ENCODE measurements at places on chromosomes 11 and 22.

GRCh38 chr11:105226091-105226490 is 86.5 kb upstream of the CARD18 start:
- no peak for DNase-seq

DNA sequence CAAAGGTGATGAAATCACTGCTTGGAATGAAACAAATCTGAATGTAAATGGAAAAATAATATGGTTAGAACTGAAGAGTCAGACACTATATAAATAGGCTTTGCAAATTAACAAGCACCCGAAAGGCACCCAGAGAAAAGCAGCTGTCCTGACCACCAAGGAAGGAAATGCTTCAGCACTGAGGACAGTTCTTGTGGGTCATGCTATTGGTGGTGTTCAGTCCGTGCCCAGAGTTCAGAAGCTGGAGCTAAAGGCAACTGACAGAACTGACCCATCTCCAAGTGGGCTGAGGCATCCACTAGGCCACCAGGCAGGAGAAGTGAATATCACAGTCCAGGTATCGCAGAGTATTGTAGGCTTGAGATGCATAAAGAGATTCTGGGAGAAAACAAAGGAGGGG is 208.9 kb downstream of the OPCML start:
- DNase-seq = no peak

DNA sequence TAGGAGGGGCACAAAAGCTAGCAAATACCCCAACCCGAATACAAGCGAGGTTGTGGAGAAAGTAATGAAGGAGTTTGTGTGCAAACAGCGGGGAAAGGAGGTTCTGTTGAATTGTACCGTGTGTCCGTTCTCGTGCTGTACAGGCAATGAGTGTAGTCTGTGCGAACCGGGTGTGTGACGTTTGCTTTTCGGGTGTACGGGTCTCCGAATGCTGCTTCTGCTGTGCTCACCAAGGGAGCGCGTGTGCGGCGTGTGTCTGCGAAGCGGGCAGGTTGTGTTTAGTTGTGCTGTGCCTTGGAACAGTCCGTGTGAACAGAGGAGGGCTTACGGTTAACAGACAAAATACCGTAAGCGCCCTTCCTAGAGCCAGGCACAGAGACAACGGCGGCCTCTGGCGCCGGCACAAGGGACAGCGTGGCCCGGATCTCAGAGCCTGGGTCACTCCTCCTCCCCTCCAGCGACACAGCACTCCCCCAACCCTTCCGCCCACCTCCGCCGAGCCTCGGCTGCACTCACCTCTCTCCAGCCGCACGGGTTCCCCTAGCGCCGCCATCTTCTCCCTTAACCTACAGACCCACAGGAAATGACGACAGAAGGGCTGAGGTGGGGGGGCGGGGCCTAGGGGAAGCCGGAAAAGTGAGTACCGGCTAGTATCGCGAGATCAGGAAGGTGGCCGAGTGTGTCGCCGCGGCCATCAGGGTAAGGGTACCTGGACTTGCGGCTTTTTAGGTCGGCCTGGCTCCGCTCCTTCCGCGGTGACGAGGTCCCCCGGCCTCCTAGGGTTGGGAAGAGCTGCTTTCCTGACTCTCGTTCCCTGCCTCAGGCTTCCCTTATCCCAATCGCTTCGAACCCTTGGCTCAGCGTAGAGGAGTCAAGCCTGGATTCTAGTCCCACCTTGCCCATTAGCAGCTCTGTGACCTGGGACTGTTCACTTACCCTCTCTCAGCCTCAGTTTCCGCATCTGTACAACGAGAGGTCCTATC is at the start of gene LIN7C:
LIN7C (minus strand) TSS at position 570 of the 983 bp plus-strand sequence; CDS start at position 553, 17 bp downstream.
- DNase-seq = peak; percentile 97

GRCh38 chr11:67248653-67249052 is 17.6 kb upstream of the GRK2 start:
- DNase-seq = no peak

DNA sequence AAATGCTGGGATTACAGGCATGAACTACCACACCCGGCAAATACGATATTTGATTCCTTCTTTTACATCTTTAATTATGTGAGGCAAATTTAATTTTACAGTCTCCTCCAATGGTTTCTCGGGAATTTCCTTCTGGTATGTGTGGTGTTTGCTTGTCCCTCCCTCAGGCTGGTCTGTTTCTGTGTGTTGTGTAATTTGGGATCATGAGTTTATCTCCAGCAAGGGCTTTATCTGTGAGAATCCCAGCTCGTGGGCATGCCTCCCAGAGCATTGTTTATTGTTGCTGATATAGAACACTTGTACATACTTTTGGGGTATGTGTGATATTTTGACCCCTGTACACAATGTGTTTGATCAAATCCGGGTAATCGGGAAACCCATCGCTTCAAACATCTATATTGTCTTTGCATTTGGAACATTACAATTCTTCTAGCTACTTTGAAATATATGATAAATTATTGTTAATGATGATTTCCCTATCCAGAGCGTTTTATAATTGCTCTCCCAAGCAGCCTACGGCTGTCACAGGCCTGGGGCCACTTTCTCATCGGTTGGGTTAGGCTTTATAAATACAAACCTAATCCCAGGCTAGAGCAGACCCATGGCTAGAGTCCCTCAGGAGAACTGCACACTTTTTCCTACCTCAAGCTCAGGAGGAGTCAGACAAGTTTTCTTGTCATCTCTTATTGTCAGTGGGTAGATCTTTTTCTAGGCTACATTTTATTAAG is 15.0 kb upstream of the PRR5 start:
- no peak for DNase-seq

- DNase-seq = no peak
Observed at GRCh38 chr11:69644962-69645675, 4.2 kb downstream of the CCND1 start.

GRCh38 chr11:69075421-69076128 is 26.8 kb downstream of the TPCN2 start:
- DNase-seq = no peak

DNA sequence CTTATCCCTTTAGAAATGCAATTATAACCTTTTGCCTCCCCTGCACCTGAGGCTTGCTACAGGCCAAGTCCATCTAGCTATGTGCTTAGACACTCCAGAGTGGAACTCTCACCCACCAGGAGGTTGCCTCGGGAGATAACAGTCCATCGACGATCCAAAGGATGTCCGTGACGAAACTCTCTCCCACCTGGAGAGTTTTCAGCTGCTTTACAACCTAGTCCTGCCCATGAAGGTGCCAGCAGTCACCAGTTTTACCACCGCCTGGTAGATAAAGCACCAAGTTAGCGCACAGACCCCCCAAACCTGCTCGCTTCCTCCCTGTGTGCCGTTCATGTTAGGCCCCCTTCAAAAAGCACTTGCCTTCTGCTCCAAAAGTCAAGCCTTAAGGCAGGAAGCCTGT is 53.1 kb upstream of the SHISAL1 start:
- DNase-seq = no peak

- DNase-seq = no peak
Observed at GRCh38 chr22:43267332-43267980, 75.7 kb downstream of the SCUBE1 start.

- no peak for DNase-seq
Observed at GRCh38 chr11:14642873-14643696, 519 bp upstream of the PDE3B start.

DNA sequence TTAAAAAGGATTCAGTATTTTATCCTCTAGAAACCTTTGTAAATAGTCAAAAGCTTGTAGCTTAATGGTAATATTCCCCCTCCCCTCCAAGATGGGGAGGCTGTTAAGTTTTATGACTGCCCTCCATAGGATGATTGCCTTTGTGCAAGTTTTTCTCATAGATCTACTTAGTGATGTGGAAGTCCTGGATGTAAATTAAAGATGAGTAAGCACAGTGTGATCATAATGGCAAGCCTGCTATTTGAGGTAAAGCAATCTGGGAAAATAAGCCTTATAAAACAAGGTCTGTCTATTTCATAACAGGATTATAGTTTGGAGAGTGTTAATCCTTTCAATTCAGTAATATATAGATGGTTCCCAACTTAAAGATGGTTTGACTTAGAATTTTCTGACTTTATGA is 216.3 kb downstream of the DDX10 start:
- DNase-seq = no peak

- DNase-seq = no peak
Observed at GRCh38 chr11:105367129-105367528, 227.6 kb upstream of the CARD18 start.

DNA sequence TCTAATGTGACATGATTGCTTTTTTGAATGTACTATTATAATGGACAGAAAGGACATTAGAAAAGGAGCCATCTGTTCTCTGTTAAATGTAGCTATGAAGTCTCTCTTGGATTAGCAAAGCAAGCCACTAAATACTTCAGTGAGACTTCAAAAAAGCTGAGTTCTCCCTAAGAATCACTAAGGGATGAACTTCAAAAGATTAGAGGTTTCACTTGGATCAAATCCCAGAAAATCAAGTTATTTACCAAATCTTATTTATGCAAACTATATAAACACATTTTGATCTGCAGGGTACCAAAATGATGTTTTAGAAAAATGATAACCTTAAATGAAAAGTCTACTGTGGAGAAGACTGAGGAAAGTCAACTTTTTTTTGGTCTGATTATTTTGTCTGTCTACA is 82.1 kb upstream of the MTMR2 start:
- no peak for DNase-seq

GRCh38 chr22:27335102-27335660 is 466.4 kb downstream of the MN1 start:
- no peak for DNase-seq

GRCh38 chr22:37187891-37188761 is at the start of gene C1QTNF6:
Gene C1QTNF6, minus strand, starts transcription at chr22:37188247. Its CDS starts 34 bp downstream, at chr22:37188213.
- peak; percentile 26 for DNase-seq

DNA sequence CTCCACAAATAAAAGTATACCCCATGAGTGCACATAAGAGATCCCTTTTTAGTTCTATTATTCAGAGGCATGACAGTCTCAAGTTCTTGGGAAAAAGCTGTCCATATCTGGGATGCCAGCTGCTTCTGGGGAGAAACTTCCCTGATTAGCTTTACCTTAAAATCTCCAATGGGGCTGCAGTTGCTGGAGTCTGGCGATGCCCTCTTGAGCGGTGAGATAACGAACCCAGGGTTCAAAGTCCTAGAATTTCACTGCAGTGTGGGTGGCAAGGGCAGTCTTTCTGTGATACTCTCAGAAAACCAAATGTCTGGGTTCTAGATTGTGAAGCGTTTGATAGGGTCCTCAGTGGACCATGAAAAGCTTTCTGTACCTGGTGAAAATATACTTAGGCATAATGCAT is 7.4 kb upstream of the PRR33 start:
- no peak for DNase-seq

DNA sequence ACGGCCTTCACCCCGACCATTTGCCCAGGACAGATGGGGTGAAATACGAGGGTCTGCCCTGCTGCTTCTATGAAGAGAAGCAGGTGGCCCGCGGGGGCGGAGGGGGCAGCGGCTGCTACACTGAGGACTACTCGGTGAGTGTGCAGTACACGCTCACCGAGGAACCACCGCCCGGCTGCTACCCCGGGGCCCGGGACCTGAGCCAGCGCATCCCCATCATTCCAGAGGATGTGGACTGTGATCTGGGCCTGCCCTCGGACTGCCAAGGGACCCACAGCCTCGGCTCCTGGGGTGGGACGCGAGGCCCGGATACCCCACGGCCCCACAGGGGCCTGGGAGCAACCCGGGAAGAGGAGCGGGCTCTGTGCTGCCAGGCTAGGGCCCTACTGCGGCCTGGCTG is 11.2 kb downstream of the C22orf31 start:
- DNase-seq = no peak

GRCh38 chr11:69816671-69817070 is 2.5 kb downstream of the FGF3 start:
- DNase-seq = no peak

DNA sequence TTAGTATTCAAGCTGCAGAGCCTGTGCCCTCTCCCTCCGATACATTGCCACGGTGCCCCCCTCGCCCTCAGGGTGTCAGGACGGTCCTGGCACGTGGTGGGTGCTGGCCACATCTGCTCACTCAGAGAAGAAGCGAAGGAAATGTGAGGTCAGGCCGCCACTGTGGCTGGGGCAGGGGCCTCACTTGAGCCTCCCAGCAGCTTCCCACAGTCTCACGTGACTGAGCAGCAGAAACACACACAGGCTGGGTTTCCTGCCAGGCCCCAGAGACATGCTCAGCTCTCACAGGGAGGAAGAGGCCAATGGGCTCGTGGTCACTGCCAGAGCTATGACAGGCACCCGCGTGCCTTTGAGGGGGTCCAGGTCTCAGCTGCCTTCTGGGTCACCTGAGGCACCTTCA is 37.9 kb upstream of the PRR5 start:
- DNase-seq = no peak

- DNase-seq = no peak
Observed at GRCh38 chr11:75279273-75279672, 38.7 kb downstream of the TPBGL start.

DNA sequence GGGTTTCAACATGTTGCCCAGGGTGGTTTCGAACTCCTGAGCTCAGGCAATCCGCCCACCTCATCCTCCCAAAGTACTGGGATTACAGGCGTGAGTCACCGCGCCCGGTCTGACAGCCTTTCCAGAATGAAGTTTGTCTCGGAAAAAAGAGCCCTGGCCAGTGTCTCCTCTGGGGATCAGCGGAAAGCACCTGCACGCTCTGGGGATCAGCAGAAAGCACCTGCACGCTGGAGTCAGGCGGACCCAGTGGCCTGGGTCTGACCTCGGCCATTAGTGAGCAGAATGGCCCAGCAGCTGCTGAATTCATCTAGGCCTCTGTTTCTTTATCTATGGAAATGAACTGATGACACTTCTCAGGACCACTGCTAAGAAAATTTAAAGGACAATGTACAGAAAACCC is 10.5 kb upstream of the TESMIN start:
- DNase-seq = no peak

DNA sequence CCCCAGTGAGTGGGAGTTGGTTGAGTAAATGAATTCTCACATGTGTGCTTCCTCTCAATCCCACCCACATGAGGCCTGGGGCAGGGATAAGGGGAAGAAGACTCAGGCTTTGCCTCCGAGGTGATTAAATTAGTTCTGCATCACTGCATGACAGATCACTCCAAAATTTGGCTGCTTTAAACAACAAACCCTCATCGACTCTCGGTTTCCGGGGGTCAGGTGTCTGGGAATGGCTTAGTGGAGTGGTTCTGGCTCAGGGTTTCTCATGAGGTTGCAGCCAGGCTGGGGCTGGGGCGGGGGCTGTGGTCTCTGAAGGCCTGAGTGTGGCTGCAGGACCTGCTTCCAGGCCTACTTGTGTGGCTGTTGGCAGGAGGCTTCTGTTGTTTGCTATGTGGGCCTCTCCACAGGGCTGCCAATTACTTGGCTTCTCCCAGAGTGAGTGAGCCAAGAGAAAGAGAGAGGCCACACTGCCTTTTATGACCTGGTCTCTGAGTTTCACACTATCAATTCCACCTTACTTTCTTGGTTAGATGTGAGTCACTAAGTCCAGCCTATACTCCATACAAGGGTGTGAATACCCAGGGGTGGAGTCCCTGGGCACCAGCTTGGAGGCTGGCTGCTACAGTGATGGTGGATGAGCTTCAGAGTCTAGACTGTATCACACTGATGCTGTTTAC is 15.9 kb downstream of the MOGAT2 start:
- DNase-seq = peak; percentile 2

- no peak for DNase-seq
Observed at GRCh38 chr11:74773476-74773875, 24.8 kb downstream of the RNF169 start.

DNA sequence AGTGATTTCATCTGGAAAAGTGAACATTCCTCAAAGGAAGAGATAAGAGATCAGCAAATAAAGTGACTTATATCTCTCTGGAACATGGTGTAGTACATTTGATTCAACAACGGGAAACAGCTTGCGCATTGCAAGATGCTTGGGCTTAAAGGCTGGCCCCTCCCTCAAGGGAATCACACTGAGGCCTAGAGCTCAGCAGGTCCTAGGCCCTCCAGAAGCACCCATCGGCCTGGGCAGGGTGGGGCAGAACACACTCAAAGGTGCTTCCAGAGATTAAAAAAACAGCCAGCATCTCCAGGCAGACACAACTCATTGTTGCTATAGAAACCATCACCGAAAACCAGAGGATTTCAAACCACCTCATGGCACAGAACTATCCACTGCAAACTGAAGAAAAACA is 69.0 kb upstream of the ARFGAP3 start:
- DNase-seq = no peak

Data from NCI-H2227 treated with DMSO at 0.1 percent for 48 hours (cell line).